ENCODE measurements at places on chromosomes 11 and 22. TPM values are rescaled to one million over a fixed set of nuclear protein-coding genes. Genes with fewer than 3 reads are reported as not detected.

The STK33 gene
- total RNA-seq = 0.49 TPM

The NAV2 gene
- total RNA-seq = 25.0 TPM

The SYT13 gene
- total RNA-seq = 0.06 TPM

The RBMXL2 gene
- total RNA-seq = not detected

The CSKMT gene
- 7.7 TPM for total RNA-seq

The TEX12 gene
- not detected for total RNA-seq

The HORMAD2 gene
- not detected for total RNA-seq
